ENCODE measurements at places on chromosomes 13 and 19.

DNA sequence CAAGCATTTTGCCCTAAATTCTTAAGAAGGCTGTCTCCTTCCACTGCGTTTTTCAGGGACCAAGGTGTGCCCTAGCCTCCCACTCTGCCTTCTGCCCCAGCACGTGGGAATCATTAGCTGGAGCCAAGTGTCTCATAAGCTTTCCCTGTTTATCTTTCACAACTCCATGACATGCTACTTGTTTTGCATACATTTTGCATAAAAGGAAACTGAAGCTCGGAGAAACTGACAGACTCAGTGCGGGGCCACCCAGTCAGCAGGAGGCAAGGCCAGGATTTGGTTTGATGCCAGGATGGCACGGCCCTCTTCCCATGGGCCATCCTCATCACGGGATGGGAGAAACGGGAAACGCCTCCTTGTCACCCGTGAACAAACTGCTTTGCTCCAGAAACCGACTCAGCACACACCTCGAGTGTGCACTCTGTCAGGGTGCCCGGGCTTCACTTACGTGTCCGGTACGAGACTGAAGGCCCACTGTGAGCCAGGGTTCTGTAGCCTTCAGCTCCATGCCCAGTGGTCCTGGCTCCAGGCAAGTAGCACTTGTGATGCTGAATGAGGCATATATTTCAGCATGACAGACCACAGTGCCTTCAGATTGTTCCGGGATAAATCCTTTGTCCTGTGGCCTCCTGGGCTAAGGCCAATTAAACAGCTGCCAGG, 9.6 kb downstream of the CEBPA start:
- DNase-seq, result no peak

DNA sequence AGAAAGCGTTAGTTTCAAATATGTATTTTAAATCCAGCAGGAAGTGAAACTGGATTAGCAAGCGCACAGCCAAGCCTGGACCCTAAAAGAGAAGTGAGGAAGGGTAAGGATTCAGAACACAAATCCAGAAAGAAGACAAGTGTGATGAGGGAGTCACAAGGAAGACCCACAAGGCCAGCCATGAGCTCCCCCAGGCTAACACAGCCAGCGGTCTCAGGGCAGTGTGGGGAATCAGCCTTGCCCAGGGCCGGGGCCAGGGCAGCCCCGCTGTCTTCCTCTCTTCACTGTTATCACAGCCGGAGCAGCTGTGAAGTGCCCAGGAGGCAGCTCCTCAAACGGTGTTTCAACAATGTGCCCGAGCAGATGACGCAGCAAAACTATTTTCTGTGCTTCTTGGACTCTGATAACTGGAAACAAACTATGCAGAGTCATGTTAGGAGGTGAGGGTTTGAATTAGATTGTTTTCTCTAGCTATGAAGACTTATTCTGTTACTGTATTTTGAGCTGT, 12.2 kb upstream of the CDC16 start:
- no peak for DNase-seq

DNA sequence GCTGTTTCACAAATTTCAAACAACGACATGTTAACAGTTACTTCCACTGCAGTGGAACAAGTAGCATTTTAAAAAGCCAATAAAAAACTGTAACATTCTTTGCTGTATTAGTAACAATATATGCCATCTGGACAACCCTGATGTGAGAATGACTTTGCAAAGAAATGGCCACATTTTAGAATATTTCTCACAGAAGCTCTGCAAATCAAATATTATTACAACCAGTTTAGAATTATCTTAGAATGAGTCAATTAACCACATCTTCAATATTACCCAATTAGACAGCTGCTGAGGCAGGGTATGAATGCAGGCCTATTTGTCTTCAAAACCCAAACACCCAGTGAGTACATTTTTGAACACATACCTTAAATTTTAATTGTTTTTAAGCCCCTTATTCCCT, 3.2 kb downstream of the ZNF699 start:
- no peak for DNase-seq

DNA sequence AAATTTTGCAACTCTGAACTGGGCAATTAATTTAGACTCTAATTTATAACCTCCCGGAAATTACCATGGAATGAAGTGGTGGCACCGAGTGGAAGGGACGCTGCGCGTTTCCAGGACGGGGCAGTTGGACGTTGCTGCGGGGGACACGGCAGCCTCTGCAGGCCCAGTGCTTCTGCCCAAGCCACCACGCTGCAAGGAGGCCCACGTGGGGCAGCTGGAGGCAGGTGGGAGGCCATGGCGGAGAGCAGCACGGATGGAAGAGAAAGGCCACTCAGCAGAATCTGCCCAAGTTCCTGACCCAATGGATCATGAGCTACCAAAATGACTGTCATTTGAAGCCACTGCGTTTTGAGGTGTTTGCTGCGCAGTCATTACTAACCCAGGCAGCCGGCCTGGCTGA, 11.2 kb upstream of the ADPRHL1 start:
- no peak for DNase-seq

GRCh38 chr19:32879741-32880140, 10.2 kb upstream of the SLC7A9 start:
- no peak for DNase-seq

DNA sequence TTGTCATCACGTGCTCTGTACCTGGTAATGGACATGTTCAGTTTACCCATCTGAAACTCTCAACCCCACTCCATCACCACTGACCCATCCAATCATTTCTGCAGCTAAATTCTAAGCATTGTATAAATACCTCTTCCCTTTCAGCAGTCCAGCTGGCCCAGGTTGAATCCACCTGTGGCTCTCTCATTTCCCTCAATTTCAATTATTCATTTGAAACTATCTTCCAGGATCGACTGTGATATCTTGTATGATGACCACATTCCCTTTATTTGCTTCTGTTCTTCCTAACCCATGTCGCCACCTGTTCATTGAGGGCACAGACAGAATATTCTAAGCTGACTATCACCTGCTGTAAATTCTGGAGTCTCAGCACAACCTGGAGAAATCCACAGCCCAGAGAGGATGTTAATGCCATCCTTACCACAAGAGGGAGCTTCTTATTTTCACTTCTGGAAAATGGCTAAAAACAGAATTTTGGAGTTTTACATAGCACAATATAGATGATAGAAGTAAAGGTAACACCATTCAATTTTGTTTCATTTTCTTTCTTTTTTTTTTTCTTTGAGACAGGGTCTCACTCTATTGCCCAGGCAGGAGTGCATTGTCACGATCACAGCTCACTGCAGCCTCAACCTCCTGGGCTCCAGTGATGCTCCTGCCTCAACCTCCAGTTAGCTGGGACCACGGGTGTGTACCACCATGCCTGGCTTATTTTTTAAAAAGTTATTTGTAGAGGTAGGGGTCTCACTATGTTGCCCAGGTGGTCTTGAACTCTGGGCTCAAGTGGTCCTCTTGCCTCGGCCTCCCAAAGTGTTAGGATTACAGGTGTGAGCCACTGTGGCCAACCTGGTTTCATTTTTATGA, 38.6 kb downstream of the ZNF823 start:
- DNase-seq, result no peak

Measured in stimulated activated CD8-positive, alpha-beta memory T cell treated with anti-CD3 and anti-CD28 coated beads, Interleukin-4, amount 100 ng/mL, for 48 hours (primary cell).